ENCODE measurements at places on chromosomes 2 and 18.

DNA sequence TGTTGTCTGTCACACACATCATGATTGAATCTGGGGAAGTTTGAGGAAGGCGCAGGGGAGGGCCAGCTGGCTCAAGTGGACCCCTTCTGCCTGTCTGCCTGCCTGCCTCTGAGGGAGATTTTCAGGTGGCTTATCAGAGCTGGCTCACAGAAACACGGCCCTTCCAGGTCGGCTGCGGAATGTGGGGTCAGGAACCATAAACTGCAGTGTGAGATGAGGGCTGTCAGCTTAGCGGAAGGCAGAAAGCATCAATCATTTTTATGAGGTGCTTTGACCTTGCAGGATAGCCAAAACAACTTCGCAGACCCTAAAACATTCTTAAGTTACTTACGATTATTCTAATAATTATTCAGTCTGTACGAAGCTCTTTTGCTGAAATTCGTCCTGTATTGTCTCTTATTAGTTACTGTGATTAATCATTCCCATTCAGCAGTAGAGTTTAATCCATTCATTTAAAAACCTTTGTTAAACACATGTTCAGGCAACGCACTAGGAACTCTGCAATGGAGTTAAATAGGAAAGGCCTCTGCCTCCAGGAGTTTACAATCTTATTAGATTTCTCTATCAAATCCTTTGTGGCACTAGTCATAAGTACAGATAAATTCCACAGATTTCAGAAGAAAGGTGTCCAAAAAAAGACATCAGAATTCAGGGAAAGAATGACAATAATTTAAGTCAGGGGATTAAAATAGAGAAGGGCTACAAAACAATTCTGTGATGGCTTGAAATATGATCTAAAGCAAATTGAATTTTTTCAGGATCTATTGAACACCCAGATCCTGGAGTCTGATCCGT, 371.6 kb downstream of the HRH4 start:
- no peak for DNase-seq

GRCh38 chr2:120672526-120673204, 63.0 kb upstream of the GLI2 start:
- no peak for DNase-seq

DNA sequence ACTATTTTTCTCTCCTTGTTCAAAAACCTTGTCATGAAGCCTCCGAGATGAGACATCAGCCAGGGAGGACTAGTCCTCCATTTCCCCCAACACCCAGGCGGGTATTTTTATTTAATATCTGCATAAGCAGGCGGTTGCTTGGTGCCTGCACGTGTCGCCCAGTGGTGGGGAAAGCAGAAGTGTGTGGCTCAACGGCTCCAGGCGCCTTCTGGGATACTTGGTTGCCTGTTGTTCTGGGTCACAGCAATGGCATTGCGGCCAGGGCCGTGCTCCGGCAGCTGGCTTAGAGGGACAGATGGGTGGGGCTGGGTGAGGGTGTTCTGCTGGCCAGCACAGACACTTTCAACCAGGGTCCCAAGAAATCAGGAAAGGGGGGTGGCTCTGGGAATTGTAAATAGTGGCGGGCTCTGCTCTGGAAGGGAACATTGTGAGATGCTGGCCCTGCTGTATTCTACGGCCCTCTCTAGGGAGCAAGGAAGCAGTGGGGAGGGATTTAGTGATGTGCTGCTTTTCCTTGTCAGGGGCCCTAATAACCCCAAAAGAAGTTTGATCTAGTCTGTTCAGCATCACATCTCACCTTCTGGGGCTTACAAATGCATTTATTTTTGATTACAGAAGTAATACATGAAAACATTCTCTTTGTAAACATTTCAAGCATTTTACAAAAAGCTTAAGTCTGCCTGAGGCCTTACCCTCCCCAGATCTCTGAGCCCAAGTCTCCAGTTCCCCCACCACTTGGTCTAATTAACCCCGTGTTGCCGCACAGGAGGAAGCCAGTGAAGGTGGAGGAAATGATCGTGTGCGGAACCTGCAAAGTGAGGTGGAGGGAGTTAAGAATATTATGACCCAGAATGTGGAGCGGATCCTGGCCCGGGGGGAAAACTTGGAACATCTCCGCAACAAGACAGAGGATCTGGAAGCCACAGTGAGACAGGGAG, 1.1 kb downstream of the VAMP8 start:
- DNase-seq = no peak

- DNase-seq = no peak
These were observed 53.0 kb downstream of the REEP1 start for GRCh38 chr2:86284401-86284841.

GRCh38 chr2:31762085-31762484, 181.3 kb upstream of the SRD5A2 start:
- DNase-seq = no peak

DNA sequence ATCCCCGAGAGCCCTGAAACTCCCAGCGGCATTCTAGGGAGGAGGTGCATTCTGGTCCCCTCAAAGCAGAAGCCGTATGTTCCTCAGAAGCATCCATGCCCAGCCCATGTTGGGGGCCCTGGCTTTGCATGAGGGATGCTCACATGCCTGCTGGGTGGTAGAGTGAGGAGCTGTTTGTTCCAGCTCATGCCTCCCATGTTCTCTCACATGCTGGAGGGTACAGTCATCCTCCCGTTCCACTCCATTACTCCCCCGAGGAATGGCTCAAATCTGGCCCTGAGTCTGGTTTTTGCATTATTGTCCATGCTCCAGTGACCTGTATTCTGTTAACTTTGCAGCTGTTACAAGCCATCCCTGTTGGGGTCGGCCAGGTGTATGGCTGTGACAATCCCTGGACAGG, 24.1 kb downstream of the SLC14A2 start:
- DNase-seq = no peak

DNA sequence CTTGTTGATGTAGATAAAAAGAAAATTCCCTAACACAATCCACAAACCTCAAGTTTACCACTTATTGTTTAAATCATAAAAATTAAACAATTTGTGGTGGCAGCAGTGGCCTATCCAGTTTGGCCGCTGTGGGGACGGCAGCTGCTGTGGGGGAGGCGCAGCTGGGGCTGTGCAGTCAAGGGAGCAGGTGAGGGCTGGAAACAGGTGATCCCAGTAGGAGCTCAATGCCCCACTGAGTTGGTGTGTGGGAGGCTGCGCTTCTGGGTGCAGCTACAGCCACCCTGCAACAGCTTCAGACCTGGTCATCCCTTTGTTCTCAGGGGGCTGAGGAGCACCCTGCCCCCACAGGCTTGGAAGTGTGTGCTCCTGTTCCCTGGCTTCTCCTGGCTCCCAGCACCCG, 266.0 kb upstream of the FSIP2 start:
- DNase-seq = no peak

DNA sequence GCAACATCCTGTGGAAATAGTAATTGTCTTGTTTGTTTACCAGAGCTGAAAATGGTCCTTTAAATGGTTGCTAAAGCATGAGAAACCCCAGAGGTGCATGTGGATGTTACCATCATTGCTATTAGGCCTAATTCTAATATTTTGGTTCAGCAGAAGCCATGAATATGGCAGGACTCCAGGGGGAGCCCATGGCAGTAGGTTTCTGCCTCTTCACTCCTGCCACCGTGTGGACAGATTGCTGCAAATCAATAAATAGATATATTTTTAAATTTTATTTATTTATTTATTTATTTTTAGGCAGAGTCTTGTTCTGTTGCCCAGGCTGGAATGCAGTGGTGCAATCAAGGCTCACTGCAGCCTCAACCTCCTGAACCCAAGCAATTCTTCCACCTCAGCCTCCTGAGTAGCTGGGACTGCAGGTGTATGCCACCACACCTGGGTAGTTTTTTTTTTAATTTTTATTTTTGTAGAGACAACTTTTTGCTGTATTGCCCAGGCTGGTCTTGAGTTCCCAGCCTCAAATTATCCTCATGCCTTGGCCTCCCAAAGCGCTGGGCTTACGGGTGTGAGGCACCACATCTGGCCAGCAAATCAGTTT, 54.9 kb upstream of the CAPN13 start:
- peak; percentile 72 for DNase-seq

DNA sequence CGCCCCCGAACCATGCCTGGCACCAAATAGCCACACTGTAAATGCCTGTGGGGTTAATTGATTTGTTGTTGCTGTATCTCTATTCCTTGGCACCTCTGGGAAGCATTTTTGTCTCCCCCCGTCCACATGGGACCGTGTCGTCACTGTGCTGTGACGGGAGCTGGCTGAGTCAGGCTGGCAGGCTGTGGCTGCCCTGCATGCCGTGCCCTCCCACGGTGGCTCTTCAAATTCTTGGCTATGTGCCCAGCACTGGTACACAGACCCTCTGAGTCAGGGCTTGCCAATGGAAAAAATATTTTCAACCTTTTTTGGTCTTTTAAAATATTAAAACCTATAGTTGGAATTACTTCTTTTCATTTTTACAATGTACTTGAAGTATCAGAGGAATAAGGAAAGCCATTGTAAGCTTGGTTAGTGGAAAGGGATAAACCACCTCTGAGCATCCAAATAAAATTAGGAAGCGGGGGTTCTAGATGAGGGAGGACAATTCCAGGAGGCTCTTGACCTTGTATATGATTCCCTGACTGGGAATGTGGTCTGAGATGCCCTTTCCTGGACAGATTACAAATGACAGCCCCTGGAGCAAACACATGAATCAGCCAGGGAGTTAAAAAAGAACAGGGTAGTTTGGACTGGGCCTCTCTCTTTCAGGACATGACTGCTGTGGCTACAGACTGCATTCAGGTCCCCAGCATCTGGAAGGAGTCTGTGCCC, 59.4 kb downstream of the DGKD start:
- DNase-seq = peak; percentile 70
